ENCODE measurements at places on chromosomes 3 and 15.

DNA sequence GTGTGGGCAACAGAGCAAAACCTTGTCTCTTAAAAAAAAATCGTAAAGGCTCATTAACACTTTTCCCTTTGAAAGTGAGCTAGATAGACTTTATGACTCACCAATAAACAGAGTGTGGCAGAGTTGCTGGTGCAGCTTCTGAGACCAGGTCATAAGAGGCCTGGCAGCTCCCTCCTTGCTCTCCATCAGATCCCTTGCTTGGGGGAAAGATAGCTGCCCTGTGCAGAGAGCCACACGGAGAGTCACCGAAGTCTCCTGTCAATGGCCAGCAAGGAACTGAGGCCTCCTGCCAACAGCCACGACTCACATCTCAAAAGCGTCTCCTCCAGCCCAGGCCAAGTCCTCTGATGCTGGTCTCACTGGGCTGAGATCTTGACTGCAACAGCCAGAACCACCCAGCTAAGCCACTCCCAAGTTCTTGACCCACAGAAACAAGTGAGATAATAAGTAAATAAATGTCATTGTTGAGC, 8.7 kb upstream of the GP9 start:
- DNase-seq = no peak

GRCh38 chr15:47998619-47999019, 122.2 kb upstream of the SLC24A5 start:
- no peak for DNase-seq

- DNase-seq = no peak
These were observed 66.8 kb downstream of the CHRNA7 start for GRCh38 chr15:32096916-32097617.

- no peak for DNase-seq
These were observed 495.0 kb upstream of the ZNF385D start for GRCh38 chr3:22245811-22246583.

- peak; percentile 70 for DNase-seq
These were observed 55.7 kb downstream of the GALK2 start for GRCh38 chr15:49225572-49226281.

- DNase-seq = peak; percentile 28
These were observed 95.1 kb upstream of the TNFAIP8L3 start for GRCh38 chr15:51189669-51190385.

DNA sequence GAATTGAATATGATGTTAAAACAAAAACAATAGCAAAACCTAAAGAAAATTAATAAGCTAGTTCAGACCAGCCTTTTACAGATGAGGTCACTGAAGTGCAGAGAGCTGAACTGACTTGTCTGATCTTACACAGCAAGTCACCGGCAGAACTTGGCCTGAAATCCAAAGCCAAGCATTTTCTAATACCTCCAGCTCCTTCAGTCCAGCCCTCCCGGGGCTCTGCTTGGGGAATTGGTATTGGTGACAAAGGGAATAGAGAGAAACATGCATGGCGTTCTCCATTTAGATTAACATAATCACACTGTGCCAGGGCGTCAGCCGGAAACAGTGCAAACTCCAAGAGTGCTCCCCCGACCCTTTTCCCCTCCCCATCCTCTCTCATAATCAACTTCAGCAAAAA, 14.1 kb upstream of the ZSCAN2 start:
- no peak for DNase-seq

GRCh38 chr3:183818706-183819624, 6.4 kb downstream of the MAP6D1 start:
- no peak for DNase-seq

- DNase-seq = no peak
These were observed 36.5 kb downstream of the PPM1L start for GRCh38 chr3:160792540-160792939.

Data from NCI-H446 (cell line).